ENCODE measurements at places on chromosomes 7 and 10.

- no peak for DNase-seq
Measured at GRCh38 chr10:11525503-11525902, 85.9 kb downstream of the USP6NL start.

- DNase-seq: no peak
Measured at GRCh38 chr7:149669121-149669818, 104.1 kb downstream of the ZNF467 start.

DNA sequence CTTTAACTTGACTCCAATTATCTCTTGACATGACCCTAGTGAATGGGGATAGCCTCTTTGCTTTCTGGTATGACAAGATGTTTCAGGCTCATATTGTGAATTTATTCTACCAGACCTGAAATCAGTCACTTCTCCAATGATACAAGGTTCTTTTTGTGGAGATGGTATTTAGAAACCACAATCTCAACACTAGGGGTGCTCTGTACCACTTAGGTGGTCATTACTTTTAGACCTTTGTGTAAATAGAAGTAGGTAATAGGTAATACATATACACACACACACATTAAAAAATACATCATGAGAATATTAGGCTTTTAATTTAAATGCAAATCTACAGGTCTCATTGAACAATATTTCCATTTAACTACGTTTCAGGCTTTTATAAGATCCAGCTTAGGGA is 199.0 kb upstream of the RHOBTB1 start:
- no peak for DNase-seq

- peak; percentile 8 for DNase-seq
Measured at GRCh38 chr10:60677531-60678129, 100.6 kb upstream of the CDK1 start.

GRCh38 chr7:7687800-7688199 is 30.6 kb downstream of the RPA3 start:
- DNase-seq: no peak

DNA sequence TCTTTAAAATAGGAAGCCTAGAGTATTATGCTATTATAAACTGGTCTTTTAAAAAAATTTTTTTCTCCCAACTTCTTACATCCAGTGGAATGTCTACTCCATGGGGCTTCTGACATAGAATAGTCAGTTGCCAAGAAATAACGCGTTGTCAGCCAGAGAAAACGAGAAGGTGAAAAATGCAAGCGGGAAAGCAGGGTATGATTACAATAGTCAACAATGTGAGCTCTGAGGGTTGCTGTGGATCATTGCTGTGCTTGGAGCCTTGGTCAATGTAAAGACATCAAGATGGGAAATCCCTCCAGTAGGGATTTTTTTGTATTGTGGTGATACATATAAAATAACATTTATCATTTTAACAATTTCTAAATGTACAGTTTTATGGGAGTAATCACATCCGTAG is 27.6 kb upstream of the PLPP4 start:
- no peak for DNase-seq

- DNase-seq: no peak
Measured at GRCh38 chr10:131311661-131312477, at the start of gene TCERG1L. Gene TCERG1L, minus strand, starts transcription at chr10:131311721. Its CDS starts 86 bp downstream, at chr10:131311635.

- DNase-seq: no peak
Measured at GRCh38 chr10:101848894-101849351, 5.3 kb upstream of the KCNIP2 start.

- no peak for DNase-seq
Measured at GRCh38 chr7:150860978-150861295, 8.6 kb downstream of the AOC1 start.

DNA sequence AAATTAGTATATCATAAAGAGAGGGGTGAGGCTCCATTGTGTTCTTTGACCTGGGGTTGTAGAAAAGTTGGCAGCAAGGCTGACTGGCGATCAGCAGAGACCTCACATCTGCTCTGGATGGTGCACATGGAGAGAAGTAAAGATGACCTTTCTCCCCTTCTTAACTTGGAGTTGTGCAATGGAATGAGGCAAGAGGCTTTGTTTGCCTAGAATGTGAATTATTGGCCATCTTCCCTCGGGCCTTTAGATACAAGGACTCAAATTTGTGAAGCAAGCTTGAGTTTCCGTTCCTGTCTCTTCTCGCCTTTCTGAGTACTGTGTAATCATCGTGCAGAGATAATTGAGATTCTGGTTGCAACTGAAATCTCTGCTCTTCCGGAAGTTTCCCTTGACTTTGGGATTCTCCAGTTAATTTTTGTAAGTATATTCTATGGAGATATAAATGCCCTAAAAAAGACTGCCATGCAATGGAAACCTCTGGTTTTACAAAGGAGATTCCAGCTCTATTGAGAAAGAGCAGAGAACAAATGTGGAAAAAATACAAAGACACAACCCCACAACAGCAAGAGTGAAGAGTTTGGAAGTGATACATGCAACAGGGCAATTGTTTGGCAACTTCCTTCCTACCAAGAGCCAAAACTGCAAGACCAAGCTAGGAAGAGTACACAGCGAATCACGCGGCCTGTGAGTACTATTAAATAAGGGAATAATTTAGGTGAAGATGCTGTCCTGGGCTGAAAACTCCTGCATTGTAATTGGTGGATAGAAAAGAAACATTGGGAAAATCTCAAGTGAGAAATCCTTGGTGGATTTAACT is 542.3 kb upstream of the NRP1 start:
- no peak for DNase-seq

DNA sequence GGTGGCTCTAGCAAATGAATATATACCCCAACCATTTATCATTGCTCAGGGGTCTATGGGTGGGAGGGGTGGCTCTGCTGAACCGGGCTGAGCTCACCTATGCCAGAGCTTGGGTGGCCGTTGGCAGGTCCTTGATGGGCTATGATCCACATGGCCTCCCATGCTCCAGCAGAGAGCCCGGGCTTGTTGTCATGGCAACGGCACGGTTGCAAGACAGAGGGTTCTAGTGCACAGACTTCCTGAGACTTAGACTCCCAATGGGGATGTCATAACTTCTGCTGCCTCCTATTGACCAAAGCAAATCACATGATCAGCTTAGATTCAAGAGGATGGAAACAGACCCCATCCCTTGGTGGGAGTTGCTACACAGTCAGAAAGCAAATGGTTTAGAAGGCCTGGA is 36.4 kb upstream of the CARD11 start:
- no peak for DNase-seq

DNA sequence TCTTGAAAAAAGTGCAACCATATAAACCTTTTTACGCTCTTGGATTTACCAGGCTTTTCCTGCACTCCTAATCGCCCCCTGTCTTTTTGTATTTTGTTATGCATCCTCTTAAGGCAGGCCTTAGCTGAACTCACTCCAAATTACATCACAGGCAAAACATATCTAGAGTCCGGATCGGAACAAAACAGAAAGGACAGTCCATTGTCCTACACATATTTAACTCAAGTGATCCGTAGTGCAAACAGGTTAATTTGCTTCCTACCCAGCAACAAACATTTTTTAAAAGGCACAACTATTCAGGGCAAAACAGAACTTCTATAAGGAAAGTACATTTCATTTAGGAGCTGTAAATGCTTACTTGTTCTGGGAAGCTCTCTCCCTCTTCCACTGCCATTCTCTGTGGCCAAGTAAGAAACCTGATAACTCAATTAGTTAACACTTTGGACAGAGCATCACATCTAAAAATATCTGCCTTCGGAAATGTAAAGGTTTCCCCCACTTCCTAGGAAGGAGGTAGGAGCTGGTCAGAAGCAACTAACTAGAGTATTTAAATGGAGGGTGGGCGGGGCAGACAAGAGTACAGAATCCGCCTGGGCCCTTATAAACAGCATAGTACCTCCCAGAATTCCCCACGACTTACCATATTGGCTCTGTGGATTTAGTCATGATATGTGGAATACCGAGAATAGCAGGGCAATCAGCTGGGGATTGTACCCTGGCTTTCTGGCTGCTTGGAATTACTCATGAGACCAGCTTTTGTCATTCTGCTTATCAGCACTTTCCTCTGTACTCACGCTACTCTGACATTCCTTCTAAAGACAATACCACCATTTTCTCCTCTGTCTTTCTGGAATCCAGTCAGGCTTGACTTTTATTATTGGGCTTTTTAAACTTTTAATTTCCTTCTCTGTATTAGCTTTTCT is 89.5 kb downstream of the ANK3 start:
- DNase-seq: no peak

DNA sequence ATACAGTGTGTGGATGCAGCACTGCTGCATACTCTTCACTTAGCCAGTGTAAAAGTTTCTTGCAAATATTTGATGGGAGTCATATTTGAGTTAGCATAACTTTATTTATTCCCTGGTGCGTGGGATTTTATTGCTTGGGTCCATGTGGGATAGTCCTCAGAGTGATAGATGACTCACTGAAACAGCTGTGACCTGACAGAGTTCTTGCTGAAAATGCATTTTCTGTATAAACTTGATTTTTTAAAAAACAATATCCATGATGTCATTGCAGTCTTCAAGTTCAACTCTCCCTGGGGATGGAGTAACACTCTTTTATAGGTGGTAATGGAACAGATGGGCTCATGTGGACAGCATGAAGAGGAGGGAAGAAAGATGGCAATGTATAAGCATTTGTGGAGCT is 310.0 kb downstream of the PPP1R3A start:
- DNase-seq: no peak

- no peak for DNase-seq
Measured at GRCh38 chr7:21771266-21771665, 174.4 kb downstream of the CDCA7L start.

GRCh38 chr7:131720703-131721102 is 164.3 kb upstream of the PODXL start:
- DNase-seq: no peak

GRCh38 chr10:26937371-26937770 is 76.6 kb upstream of the ABI1 start:
- DNase-seq: no peak

DNA sequence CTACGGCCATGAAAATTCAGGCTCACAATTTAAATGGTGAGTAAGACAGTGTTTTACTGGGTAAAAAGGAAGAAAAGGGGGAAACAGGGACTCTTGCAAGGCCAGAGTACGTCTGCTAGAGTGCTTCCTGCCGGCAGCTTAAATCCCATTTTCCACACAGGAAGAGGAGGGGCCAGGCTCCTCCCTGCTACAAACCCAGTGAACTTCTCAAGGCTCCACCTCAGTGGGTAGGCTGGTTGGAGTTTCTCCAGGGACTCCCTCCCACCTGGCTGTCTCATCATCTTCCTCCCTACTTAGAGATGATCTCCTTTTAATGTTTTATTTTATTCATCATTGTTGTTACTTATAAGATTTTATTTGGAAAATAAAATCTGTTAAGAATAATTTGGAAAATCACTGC is 62.6 kb upstream of the SEMA3C start:
- no peak for DNase-seq

DNA sequence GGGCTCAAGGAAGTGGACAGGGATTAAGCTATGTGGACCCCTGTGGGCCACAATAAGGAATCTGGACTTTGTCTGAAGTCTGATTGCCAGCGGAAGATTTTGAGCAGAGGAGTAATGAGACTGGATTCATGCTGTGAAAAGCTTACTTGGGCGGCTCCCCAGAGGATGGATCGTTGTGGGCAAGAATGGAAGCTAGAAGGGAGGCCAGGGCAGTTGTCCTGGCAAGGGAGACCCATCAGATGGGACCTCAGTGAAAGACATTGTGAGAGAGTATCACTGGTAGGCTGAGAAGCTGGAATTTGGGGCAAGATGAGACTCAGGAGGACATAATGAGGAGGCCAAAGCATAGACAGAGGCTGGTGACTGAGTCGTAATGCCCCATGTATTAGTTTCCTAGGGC is 15.6 kb downstream of the ABCC2 start:
- DNase-seq: no peak

GRCh38 chr10:56943221-56943755 is 582.2 kb upstream of the ZWINT start:
- no peak for DNase-seq

- no peak for DNase-seq
Measured at GRCh38 chr10:123882681-123883445, 8.7 kb downstream of the CPXM2 start.

DNA sequence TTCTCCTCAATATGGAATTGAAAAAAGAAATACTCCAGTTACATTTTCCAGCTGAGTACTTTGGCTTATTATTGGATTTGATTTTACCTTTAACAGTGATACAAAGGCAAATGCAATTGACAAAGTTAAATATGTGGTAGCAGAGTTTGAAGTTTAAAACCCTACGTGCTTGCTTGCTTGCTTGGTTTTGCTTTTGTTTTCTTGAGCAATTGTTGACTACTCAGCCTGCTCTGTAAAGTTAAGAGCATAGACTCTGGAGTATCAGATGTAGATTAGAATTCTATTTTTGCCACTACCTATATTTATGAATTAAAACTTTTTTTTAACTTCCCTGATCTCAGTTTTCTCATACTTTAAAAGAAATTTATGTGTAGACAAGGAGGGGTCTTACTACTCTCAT is 51.4 kb downstream of the PCDH15 start:
- DNase-seq: no peak

GRCh38 chr7:1716263-1717094 is 46.4 kb downstream of the ELFN1 start:
- DNase-seq: no peak

GRCh38 chr10:121062115-121062514 is 211.0 kb downstream of the WDR11 start:
- no peak for DNase-seq

GRCh38 chr10:31171402-31172083 is 139.9 kb upstream of the ZNF438 start:
- DNase-seq: no peak
